ENCODE measurements at places on chromosomes 4 and X.

GRCh38 chr4:62344474-62344873 is 1144.3 kb downstream of the ADGRL3 start:
- DNase-seq, result no peak

GRCh38 chr4:40579983-40580382 is 49.7 kb downstream of the RBM47 start:
- DNase-seq, result no peak

DNA sequence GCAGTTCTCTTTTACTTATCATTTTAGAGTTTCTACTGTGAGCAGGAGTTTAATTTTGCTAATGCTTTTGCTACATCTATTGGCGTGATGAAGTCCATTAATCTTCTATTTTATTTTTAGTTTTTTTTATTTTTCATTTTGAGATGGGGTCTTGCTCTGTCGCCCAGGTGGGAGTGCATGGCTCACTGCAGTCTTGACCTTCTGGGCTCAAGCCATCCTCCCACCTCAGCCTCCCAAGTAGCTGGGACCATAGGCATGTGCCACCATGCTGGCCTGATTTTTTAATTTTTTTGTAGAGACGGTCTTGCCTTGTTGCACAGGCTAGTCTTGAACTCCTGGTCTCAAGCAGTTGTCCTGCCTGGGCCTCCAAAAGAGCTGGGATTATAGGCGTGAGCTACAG is 9.4 kb downstream of the ZFX start:
- DNase-seq, result no peak

DNA sequence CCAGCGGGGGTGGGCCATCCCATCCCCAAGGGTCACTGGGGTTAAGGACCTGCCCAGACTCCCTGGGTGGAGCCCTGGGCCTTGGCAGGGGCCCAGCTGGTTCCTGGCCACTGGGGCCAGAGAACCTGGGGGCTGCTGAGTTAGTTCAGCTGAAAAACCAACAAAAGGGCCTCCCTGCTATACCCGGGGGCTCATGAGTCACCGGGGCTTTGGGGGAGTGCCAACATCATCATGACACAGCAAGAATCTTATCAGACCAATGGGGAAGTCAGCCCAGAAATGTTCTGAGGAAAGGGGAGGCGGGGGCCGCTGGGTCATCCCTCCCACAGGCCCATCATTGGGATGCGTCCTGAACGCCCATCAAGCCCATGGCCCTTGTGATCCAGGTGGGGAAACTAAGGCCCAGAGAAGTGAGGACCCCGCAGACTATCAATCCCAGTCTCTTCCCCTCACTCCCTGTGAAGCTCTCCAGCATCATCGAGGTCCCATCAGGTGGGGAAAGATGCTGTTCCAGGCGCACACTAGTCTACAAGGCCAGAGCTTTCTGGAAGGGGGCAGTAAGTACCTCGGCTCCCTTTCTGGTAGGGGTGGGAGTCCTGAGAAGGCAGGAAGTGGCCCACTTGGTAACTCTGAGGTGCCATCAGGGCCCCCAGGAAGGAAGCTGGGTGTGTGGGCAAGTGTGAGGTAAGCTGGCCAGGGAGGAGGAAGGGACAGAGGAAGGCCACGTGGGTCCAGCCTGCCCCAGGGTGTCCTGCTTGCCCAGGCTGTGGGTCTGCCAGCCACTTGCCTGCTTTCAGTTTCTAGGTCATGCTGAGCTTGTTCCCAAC is 4.5 kb downstream of the G6PD start:
- DNase-seq, result no peak
